CD4-positive, alpha-beta T cell treated with Interleukin-17A for 4 hours (primary cell): ENCODE measurements at places on chromosomes 2 and 18.

- DNase-seq = no peak
These were observed 585.6 kb downstream of the NUP35 start for GRCh38 chr2:183709829-183710228.

GRCh38 chr2:72154386-72154975 lies 6.8 kb upstream of the CYP26B1 start:
- DNase-seq = no peak

DNA sequence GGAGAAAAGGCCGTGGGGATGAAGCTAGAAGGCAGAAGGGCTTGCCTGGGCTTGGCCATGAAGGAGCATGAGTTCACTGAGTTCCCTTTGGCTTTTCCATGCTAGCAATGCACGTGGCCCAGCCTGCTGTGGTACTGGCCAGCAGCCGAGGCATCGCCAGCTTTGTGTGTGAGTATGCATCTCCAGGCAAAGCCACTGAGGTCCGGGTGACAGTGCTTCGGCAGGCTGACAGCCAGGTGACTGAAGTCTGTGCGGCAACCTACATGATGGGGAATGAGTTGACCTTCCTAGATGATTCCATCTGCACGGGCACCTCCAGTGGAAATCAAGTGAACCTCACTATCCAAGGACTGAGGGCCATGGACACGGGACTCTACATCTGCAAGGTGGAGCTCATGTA lies 2.9 kb downstream of the CTLA4 start:
- DNase-seq = peak; percentile 18

- DNase-seq = no peak
These were observed 613 bp downstream of the COL5A2 start for GRCh38 chr2:189178726-189179569.

DNA sequence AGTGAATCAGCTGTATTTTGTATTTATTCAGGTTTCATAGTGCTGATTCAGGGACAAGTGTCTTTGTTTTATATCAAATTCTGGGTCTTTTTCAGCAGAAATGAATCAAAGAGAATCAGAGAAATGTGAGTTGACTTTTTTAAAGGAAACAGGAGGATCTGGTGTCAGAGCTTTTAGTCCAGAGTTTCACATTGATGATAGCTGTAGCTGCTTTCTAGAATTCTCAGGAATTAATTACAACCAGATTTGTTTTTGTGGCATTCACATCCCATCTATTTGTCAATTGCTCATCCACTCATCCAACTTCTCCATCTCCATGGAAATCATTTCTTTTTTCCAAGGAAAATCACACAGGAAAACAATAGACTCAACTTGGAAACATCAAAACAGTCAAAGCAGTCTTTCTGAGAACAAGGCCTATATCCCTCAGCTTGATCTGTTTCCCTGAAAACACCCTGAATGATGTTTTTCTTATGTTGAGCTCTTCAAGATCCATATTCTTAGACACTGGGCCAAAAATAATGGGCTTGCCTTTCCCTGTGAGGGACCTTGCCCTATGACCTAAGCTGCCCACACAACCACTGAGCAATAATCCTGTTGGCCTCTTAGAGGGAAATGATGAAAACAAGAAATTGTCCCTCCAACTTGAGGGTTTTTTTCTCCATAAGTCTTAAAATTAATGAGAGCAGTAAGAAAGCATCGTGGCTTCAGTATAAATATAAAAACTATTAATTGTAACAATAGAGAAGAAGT lies 249.5 kb upstream of the FN1 start:
- no peak for DNase-seq

- DNase-seq = no peak
These were observed 42.5 kb upstream of the SCN1A start for GRCh38 chr2:166170356-166170755.

DNA sequence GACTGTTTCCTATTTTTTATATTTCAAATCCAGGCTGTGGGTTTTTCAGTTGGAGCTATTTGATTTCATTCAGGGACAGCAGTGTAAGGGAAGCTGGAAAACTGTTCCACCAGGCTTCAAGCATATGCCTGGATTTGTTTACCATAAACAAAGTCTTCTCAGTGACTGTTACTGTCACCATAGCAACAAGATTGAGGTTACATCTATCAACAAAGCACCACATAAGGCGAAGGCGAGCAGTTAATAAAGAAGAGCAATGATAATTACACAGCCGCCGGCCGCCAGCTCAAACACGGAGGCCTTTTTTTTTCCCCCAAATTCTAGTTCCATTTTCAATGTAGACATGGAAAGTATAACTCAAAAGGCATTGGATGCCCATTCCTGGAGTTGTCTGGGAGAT lies 553.7 kb upstream of the SYT4 start:
- no peak for DNase-seq

DNA sequence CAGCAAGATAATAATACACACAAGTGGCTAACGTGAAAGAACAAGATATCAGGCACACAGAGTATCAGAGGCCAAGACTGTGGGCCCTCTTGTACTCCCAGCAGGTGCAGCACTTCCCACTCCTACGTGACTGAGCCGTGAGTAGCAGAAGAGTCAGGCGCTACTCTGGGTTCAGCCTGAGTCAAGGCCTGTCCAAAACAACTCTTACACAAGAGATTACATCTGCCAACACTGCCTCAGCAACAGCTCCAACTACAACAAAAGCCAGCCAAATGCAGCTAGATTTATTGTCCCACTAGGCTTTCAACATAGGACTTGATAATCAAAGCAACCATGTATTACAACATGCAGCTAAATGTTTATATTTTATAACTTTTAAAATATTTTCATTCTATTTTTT lies 56.2 kb downstream of the ITSN2 start:
- no peak for DNase-seq

DNA sequence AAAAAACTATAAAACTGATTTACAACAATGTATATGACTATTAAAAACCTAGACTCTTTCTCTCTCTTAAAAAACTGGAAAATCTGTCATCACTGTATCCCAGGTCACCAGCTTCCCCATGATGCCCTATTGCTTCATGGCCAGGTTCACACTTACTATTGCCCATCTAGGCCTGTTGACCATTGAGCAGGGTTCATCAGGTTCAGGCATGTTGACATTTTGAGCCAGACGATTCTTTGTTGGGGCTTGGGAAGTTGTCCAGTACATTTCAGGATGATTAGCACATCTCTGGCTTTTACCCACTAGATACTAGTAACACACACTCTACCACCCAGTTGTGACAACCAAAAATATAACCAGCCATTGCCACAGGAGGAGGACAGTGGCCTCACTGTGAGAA lies 26.9 kb upstream of the RAB27B start:
- DNase-seq = no peak

DNA sequence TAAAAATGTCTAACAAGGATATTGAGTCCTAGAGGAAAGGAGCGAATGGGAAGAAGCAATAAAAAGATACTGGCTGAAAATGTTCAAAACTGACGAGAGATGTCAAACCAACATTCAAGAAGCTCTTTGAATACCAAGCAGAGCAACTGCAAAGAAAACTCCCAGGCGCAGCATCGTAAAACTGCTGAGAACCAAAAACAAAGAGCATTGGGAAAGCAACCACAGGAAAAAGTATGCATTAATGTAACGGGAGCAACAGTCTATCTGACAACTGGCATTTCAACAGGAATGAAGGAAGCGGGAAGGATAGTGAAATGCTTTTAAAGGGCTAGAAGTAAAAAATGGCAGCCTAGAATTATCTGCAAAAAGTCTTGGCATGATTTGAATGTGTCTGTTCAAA lies 53.1 kb downstream of the ADCY3 start:
- DNase-seq = no peak

DNA sequence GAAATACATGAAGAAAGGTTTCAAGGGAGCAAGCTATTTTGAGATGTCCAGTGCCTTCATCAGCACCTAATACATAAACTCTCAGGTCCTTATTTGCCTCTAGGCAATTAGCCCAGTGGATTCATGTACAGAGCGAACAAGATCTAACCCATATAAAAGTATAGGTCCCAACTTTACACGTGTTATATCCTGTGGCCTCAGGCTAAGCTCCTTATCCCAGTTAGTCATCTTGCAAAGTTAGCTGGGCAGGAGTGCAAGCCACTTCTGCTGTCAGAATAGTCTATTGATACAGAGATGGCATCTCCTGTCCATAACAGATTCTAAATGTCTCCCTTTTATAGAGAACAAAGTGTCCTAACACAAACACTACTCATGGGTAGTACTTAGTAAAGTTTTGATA lies 203.9 kb upstream of the PIK3C3 start:
- no peak for DNase-seq

GRCh38 chr2:20640411-20641122 lies 10.3 kb downstream of the HS1BP3 start:
- DNase-seq = no peak

DNA sequence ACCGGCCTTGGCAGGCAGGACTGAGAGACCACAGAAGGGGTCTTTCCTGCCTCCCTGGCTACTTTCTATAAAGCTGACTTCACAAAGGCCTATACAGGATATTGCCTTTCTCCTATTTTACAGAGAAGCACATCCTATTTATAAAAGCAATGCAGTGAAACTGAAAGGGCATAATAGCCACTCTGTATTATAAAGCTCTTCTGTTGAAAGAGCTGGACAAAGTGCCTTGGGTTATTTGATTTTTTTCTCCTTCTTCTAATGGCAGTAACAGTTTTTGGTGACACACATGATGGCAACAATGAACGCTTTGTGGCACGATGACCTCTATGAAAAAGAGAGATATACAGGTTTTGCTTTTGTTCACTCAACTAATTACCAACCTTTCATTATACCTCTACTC lies 281.1 kb downstream of the ZNF516 start:
- DNase-seq = no peak

GRCh38 chr2:52861596-52861995 lies 906.0 kb upstream of the CHAC2 start:
- DNase-seq = no peak

DNA sequence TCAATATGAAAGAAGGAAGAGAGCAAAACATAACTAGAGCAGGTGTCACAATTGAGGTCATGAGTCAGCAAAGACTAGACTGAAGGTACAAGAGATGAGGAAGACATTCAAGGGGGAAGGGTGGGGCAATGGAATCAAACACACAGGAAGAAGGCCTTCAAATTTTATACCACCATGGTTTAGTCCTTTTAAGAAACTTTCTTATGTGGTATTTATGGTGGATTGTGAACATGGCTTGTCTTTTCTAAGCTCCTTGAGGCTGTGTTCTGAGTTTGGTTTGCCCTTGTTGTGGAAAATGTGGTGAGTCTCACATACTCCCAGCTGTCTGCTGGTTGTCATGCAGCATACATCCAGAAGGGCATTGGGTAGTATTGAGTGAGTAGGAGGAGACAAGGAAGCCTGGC lies 62.1 kb downstream of the NABP1 start:
- peak; percentile 41 for DNase-seq

- DNase-seq = no peak
These were observed 18.6 kb upstream of the PDE1A start for GRCh38 chr2:182445391-182445965.

GRCh38 chr18:36368889-36369288 lies 71.4 kb downstream of the FHOD3 start:
- no peak for DNase-seq

DNA sequence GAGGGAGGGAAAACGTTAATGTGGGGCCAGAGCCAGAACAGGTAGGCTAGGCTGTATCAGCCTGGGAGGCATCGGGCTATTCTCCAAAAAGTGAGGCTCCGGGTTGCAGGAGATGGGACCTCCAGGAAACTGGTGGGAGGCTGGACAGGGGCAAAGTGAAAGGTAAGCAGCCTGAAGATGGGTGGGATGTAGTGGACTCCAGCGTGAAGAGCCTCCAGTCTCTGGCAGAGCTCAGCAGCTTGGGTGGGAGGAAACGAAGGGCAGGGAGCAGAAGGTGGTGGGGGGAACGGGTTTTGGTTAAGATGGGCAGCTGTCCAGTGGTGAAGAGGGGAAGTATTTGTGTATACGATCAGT lies 3.1 kb upstream of the EMX1 start:
- no peak for DNase-seq

GRCh38 chr2:524442-524841 lies 152.8 kb downstream of the TMEM18 start:
- DNase-seq = no peak

GRCh38 chr2:30766666-30767065 lies 40.6 kb downstream of the CAPN13 start:
- DNase-seq = no peak

DNA sequence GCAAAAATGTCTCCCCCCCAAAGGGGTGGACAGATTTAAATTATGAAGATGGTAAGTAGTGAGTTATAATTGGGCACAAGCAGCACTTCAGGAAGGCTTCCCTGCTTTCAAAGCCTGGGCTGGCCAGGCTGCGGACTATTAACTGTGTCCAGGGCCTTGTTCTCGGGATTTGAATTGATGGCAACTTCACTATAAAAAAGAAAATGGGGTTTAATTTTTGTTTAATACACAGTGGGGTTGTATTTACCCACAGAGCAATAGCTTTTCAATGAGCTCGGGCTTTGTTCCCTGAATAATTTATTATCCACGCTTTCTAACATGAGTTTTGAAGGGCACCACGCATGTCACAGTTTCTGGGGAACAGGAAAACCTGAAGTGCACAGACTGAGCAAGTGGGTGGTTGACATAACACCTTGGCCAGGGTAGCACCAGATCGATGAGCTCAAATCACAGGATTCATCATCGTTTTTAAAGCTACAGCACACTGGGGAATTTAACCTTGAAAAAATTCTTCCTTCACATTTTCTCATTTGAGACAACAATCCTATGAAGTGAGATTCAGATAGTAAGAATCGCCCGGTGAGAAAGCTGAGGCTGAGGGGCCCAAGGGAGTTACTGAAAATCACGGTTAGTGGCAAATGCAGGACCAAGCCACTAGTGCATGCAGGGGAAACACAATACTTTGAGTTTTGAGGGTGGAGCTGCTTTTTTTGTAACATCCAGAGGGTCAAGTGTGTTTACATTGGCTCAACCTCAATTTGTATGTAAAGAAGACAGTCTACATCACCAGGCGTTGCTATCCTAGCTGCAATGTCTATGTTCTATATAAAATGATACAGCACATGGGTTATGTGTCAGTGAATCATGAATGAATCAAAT lies 28.9 kb upstream of the LMAN1 start:
- no peak for DNase-seq

DNA sequence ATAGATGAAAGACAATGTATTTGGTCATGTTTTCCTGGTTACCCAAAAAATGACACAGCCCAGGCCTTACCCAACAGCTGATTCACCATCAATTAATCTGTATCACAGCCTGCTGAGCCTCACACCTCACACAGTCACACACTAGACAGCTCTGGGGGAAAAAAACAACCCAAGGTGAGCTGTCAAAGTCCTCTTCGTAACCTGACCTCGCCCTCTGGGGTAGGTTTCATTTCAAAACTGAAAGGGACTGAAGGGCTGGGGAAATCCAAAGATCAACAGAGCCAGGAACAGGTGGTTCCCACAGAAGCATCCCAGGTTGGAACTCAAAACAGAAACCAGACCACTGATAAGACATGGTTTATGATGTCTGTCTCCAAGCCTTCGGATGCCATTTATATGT lies 18.2 kb upstream of the PCBP1 start:
- peak; percentile 78 for DNase-seq
